ENCODE measurements at places on chromosomes 11 and 22. TPM values are rescaled to one million over a fixed set of nuclear protein-coding genes. Genes with fewer than 3 reads are reported as not detected.

DNA sequence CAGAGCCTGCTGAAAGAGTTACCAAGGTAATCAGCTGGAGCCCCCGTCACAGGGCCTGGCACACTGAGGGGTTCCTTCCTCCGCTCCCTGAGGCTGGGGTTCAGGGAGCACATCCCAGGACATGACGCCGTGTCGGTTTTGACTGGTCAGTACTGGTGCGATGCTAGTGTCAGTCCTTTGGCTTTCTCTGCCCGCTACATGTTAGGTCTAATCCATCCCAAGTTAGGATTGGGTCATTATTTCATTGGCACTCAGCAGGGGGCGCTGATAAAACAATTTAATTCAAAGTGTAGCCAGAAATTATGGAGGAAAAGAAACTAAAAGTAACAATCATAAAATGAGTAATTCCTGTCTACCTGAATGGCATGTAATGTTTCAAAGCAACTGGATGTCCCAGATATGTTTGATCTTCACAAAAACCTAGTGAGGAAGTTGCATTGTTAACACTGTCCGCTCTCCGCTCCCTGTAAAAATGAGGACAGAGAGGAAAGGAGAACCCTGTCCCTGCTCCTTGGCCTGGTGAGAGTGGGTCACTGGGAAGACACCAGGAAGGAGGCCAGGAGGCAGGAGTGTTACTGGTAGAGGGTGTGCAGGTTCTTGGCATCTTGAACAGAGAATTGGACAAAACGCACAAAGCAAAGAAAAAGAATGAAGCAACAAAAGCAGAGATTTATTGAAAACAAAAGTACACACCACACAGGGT, 27.1 kb downstream of the TSKU start:
- peak; percentile 34 for DNase-seq

GRCh38 chr11:64507832-64508375, 83.1 kb upstream of the SLC22A12 start:
- DNase-seq = no peak

DNA sequence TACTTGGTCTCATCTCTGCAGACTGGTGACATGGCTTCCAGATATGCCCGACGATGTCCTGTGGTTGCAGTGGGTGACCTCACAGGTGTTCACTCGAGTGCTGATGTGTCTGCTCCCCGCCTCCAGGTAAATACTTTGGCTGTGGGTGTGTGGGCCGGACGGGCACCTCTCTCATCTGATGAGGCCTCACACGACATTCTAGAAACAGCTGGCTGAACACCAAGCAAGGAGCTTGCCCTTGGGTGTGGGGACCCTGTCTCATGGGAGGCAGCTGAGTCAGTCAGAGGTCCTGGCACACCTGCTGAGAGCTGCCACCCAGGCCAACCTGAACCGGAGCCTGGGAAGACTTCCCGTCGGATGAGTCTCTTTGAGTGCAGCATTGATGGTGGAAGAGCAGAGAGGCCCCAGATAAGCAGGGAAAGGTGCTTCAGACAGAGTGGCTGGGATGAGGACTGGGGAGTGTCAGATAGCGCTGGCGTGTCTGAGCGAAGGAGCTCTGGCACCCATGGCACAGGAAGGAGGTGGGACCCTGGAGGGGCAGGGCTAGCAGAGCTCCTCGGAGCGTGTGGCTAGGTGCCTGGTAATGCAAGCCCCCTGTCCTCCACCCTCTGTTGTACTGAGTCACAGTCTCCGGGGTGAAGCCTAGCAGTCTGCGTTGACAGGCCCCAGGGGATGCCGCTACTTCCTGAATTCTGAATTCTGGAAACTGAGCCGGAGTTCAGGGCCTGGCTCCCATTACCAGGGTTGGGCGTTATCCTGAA, 10.4 kb upstream of the SAMM50 start:
- no peak for DNase-seq

DNA sequence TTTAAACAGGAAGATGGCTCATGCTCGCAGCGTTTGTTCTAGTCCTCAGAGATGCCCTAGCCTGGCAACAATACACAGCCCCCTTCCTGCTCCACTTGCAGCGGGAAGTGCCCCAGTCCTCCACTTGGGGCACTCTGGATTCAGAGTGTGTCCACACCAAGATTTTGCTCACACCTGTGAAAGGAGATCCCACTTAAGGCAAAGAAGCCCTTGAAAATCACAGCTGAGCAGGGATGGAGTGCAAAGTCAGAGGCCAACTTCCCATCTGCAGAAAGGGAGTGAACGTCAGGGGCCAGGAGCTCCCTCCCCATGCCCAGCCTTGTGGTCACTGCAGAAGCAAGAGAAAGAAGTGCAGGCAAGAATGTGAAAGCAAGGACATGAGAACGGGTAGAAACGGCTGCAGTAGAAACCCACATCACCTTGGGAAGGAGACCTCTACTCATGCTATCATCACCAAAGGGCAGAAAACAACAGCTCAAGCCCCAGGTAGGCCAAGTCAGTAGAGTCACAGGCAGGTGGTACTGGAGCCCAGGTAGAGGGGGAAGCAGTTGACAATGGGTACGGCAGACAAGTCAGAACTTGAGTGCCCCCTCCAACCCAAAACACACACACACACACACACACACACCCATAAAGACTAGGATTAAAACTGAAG, 157.4 kb downstream of the BUD13 start:
- no peak for DNase-seq

DNA sequence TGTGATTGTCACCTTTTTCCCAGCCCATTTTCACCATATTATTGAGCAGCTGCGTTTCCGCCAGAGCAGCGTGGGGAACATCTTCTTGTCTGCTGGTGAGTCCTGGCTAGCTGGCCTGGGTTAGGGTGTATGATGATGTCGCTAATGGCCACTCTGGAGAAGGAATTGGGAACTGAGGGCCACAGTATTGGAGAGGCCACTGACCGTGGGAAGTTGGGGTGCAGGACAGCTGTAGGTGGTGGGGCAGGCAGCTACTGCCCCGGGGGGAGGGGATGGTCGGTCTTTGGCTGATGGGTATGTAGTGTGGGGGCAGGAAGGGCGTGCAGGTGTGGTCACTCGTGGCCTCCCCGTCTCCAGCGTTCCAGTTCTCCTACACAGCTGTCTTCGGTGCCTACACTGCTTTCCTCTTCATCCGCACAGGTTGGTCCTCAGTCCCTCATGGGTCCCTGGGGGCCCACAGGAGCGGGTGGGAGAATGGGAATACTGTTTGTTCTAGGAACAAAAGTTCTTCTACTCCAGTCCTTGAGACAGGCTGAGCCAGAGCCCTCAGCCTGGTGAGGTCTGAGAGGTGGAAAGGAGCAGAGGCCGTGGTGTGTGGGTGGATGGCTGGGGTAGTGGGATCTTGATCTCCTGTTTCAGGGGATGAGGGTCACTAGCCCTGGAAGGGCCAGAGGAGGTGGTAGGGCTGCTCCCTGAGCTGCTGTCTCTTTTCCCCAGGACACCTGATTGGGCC, 2.1 kb downstream of the RCE1 start:
- DNase-seq = no peak

GRCh38 chr11:34154059-34154875, 48.8 kb downstream of the NAT10 start:
- DNase-seq = no peak

DNA sequence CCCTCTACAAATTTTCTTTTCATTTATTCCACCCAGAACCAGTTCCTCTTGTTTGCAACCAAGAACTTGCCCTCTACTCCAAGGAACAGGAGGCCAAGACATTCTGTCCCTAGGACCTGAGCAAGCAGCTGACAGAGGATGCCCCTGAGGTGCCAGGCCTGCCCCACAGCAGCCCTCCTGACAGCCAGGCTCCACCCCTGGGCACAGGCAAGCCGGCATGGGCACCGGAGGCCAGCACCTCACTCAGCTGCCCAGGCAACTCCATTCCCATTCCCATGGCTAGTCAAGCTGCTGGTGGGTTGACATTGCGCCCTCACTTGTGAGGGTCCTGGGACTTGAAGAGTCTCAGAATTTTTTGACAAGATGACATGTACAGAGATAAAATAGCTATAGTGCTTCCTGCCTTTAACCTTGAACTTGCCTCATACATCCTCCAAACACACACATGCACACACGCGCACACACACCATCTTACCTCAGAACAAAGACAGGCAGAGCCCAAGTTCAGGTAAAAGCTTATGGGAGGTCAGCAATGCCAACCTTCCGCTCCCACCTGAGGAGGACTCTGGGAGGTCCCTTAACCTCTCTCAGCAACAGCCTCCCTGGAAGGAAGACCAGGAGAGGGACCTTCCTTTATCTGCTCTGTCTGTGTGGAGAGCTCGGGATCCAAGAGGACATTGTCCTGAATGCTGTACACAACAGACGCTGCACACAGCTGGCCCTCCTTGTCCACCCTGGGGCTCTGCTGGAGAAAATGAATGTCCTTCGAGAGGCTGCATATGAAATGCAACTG, 620.9 kb upstream of the CADM1 start:
- no peak for DNase-seq

- DNase-seq = peak; percentile 58
Measured at GRCh38 chr11:61747192-61747966, 5.1 kb upstream of the MYRF start.

- no peak for DNase-seq
Measured at GRCh38 chr11:12489246-12489772, 111.9 kb downstream of the PARVA start.

The BIRC3 gene
- 3.9 TPM for total RNA-seq

GRCh38 chr11:14266622-14267021, 92.4 kb downstream of the RRAS2 start:
- no peak for DNase-seq

GRCh38 chr11:76083563-76084451, 122.5 kb downstream of the WNT11 start:
- peak; percentile 20 for DNase-seq

DNA sequence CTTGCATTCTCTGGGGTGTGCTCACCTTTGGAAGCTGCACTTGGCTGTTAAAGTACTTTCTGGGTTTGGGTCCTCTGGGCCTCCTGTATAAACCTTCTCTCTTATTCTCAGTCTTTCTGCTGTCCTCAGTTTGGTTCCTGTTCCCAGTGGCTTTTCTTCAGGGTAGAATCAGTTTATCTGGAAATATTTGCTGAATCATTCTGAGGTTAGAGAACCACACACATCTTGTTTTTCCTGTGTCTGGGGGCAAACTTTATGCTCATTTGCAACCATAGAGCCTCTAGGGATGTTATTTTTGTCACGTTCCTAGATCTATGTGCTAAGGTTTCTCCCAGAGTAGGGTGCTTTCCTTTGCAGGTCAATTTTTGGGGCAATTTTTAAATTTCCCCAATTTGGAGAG, 224.3 kb upstream of the C11orf87 start:
- DNase-seq = no peak

The TRMU gene
- 21.9 TPM for total RNA-seq

The JAML gene
- 18.8 TPM for total RNA-seq

DNA sequence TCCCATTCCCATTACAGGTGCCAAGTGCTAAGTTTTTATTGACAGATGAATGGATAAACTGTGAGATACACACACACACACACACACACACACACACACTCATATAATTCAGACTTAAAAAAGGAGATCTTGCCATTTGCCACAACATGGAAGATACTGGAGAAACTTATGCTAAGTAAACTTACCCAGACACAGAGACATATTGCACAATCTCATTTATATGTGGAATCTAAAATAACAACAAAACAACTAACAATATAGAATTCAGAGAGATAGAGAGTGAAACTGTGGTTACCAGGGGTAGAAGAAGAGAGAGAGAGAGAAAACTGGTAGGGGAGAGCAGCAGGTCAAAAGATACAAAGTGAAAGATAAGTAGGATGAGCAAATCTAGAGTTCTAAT, 1.4 kb downstream of the MS4A6E start:
- no peak for DNase-seq

The ESAM gene
- 9.4 TPM for total RNA-seq

GRCh38 chr11:122851366-122851966, 13.2 kb downstream of the CRTAM start:
- DNase-seq = no peak

GRCh38 chr22:31340360-31340759, 5.8 kb downstream of the PATZ1 start:
- DNase-seq = no peak

GRCh38 chr22:17121233-17122195, at the start of gene TMEM121B:
Gene TMEM121B (minus strand): TSS chr22:17121360. CDS start chr22:17121127, 233 bp downstream.
- DNase-seq = peak; percentile 57

DNA sequence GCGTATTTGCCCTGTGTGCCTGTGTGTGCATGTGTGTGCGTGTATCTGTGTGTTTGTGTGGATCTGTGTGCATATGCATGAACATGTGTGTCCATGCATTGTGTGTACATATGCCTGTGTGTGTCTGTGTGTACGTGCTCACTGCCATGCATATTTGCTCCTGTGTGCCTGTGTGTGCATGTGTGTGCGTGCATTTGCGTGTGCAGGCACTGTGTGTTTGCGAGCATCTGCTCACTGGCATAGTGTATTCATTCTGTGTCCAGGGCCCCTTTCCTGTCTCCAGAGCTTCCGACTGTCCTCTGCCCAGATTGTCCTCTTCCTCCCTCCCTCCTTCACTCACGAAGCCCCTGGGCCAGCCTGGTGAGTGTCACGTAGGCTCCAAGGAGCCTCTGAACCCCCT, 5.8 kb downstream of the EMID1 start:
- no peak for DNase-seq

DNA sequence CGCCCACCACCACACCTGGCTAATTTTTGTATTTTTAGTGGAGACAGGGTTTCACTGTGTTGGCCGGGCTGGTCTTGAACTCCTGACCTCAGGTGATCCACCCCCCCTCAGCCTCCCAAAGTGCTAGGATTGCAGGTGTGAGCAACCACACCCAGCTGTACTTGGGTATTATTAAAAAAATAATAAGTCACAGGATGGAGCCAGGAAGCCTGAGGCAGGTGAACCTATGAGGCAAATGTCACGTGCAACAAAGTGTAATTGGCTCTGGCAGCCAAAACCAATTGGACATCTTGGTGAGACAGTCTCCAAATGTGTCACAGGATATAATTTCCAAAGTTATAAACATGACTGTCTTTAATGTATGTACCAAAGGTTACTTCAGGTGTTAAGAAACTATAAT, 24.0 kb upstream of the MALAT1 start:
- no peak for DNase-seq

DNA sequence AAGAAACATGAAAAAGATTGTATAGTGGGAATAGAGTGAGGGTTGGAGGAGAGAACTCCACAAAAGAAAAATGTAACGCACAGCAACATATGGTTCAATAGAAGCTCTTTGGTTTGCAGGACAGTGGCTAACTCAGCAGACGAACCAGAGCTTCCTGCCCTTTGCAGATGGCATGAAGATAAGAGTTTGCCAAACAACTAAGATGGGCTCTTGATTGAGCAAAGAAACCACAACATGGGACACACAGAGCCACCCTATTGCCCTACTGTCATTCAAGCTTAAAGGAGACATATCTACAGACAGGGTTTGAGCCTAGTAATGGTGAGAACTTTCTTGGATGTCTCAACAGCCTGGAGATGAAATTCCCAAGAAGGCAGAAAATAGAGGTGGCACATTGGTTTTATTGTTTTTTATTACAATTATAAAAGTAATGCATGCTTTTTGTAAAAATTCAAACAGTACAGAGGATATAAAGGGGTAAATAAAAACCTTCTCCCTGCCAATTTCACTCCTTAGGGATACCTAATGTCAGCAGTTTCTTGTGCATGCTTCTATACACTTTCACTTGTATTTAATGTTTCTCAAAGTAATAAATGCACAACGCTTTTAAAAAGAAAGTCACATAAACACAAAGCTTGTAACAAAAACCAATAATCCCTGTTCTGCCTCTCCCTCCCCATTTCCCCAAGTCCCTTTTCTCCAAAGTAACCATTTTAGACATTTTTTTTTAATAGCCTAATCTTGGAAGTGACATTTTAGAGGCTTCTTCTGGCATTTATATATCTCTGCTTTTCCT, 63.7 kb downstream of the COPB1 start:
- DNase-seq = no peak

Measured in umbilical cord (tissue), 2 donors.